ENCODE measurements at places on chromosomes 6 and 20.
A peak's percentile ranks its signal among the peaks of the same experiment; 100 is the strongest.

DNA sequence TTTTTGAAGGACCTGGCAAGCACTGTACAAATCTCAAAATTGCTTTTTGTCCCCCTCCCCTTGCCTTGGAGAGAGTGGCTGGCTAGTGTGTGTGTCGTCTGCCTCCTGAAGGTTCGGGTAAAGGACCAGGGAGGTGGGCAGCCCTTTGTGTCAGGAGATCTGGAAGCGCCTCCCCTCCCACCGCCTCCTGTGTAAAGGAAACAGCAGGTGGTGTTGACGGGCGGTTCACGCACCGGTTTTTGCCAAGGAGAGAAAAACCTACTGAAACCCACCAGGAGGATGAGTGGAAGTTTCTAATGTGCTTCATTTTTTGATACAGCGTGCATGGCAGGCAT, 1.2 kb downstream of the ENTPD6 start:
- peak; percentile 10 for DNase-seq

- DNase-seq, result no peak
These were observed 76.3 kb downstream of the TMEM170B start for GRCh38 chr6:11613858-11614257.

GRCh38 chr20:48139262-48140041, 354.2 kb upstream of the SULF2 start:
- no peak for DNase-seq

GRCh38 chr20:3828798-3829197, 8.5 kb downstream of the AP5S1 start:
- no peak for DNase-seq

DNA sequence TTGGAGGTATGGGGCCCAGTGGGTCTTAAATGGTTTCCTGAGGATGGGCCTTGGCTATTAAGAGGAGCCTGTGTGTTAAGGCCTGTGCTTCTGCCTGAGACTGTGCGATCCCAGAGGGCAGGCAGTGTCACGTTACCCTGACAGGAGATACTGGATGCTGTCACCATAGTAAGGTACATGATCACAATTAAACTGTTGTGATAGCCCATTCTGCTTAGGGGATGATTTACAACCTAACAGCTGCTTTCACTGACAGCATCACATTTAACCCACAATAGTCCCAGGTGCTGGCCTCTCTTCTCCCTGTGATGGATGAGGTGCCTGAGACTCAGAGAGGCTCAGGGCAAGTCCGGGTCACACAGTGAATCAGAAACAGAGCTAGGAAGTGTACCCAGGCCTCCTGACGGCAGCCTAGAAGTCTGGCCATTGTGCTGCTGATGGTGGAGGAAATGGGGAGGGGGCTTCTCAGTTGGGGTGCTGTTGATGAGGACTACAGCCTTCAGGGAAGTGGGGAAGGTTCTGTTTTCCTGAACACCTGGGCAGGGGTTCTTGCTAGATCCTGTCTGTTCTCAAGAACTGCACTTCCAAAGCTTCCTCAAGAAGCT, 97.3 kb downstream of the MDGA1 start:
- no peak for DNase-seq

- DNase-seq, result no peak
These were observed 223.2 kb upstream of the TSHZ2 start for GRCh38 chr20:52748990-52749389.

DNA sequence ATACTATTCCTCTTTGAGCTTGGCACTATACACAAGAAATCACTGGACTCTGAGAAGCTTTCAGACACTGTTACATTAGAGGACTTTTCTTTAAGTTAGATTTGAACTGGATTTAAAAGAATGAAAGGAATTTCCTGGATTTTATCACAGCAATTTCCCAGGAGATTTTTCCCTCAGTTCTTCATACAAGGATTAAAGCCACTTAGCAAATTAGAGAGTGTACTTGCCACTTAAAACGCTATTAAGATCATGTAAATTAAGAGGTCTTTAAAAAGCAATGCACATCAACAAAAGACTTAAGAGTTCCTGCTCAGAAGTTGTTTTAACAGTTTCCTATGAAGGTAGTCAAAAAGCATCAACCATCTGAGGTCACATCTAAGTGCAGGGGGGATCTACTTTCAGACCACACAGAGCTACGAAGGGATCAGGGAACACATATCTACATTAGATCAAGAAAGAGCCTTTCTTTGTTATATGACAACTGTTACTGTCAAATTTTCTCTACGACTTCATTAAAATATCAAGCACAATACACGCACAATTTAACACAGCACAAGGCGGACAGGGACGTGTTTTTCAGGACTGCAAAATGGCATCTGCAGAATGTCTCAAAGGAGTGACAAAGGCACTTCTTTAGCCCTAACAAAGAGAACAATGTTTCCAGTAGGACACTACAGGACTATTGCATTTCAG, 65.8 kb downstream of the EPB41L2 start:
- DNase-seq, result no peak

DNA sequence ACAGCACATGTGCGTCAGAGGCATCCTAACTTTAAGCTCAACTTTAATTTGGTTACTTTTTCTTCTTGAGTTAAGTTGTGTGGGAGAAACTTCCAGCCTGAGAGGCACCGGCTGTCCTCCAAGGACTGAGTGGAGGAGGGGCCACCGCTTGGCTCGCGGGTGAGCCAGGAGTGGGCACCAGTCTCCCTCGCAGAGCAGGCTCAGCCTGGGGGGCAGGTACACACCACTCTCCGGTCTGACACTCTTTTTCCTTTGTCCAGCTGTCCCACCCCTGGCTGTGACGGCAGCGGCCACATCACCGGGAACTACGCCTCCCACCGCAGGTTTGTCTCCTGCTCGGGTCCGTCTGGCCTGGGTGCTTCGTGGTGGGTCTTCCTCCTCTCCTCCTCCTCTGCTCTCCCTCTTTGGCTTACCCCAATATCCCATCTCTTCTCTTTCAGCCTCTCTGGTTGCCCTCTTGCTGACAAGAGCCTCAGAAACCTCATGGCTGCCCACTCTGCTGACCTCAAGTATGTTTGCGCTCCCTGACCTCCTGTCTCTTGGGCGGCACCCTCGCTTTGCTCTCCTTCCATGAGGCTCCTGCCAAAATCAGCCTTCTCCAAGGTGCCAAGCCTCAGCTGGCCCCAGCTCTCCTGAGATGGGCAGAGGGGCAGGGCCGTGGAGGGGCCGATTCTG, 32.6 kb upstream of the PCMTD2 start:
- DNase-seq, result no peak

- DNase-seq, result no peak
These were observed 633.1 kb downstream of the GRIK2 start for GRCh38 chr6:102026649-102027048.

GRCh38 chr6:135054226-135054568, 425 bp downstream of the HBS1L start:
- peak; percentile 35 for DNase-seq

- no peak for DNase-seq
These were observed 445.8 kb upstream of the CITED2 start for GRCh38 chr6:139820210-139820609.

DNA sequence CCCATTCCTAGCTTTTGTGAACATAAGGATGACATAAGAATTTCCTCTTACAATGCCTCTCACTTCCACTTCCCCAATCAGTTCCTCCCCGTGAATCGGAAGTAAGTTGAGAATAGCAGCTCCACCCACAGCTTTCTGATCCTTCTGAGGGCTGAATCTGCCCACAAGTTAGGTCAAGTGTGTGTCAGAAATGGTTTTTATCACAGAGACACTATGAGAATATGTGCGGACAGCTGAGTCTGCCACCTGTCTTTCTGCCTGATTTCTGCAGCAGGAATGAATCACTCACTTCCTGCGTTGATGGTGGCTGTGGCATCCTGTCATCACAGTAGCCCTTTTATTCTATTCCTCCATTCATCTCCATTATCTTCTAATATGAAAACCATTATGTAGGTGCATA, 70.2 kb downstream of the RIN2 start:
- DNase-seq, result peak; percentile 11

DNA sequence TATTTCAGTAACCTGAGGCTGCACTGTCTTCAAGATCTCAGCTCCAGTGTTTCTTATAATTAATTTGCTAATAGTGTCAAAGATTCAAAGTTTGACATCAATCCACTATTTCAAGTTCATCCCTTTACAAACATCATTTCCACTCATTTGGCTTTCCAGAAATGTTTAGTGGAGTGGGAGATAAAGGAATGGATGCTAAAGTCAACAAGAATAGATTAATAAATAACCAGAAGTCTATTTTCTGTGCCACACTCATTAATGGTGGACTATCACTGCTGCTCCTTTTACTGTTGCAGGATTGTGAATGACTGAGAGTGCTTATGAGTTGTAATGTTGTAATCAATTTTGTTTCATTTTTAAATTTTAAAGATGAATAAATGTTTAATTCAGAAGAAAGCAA, 28.4 kb upstream of the EPM2A start:
- DNase-seq, result no peak

GRCh38 chr20:12077875-12078274, 160.2 kb downstream of the BTBD3 start:
- no peak for DNase-seq

DNA sequence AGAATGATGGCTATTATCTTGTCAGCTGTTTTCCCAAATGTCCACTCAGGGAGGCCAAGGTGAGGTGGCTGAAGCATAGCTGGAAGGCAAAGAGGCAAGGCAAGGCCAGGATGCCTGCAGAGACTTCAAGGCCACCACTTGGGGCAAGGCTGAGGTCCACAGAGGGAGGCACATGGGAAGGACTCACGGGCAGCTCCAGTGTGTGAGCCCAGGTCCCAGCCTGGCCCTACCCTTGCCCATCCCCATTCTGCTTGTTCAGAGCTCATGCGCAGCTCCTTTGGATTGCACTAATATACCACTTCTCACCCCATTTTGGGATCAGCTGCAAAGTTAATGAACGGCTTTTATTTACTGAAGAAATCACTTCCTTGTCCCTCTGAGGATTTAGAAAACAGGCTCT, 111.1 kb upstream of the KCNK16 start:
- no peak for DNase-seq

DNA sequence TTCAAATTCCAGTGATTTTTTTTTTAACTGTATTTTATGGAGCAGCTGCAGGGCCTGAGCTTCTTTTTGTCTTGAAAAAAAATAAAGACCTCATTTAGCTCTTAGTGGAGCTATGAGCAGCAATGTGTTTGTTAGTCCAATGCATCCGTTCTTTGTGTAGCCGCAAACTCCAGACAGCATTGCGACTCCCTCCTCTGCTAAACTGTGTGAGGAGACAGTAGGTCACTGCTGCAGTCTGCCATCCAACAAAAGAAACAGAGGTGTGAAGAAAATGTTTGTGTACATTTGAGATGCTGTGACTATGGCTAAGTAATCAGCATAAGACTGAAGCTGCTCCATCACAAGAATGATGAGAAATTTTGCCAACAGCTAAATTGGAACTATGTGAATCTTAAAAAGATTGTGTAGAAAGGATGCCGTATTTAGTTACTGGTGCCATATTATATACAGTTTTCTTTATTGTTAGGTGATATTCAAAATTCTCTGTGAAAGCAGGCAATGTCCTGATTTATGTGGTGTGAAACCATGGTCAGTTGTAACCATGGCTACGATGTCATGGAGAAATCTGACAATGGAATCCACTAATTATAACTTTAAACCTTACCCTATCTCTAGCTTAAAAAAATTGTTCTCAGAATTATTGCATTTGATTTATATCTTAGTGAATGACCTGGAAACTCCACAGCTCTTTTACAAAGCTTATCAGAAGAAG, 428.8 kb upstream of the EPHA7 start:
- no peak for DNase-seq

DNA sequence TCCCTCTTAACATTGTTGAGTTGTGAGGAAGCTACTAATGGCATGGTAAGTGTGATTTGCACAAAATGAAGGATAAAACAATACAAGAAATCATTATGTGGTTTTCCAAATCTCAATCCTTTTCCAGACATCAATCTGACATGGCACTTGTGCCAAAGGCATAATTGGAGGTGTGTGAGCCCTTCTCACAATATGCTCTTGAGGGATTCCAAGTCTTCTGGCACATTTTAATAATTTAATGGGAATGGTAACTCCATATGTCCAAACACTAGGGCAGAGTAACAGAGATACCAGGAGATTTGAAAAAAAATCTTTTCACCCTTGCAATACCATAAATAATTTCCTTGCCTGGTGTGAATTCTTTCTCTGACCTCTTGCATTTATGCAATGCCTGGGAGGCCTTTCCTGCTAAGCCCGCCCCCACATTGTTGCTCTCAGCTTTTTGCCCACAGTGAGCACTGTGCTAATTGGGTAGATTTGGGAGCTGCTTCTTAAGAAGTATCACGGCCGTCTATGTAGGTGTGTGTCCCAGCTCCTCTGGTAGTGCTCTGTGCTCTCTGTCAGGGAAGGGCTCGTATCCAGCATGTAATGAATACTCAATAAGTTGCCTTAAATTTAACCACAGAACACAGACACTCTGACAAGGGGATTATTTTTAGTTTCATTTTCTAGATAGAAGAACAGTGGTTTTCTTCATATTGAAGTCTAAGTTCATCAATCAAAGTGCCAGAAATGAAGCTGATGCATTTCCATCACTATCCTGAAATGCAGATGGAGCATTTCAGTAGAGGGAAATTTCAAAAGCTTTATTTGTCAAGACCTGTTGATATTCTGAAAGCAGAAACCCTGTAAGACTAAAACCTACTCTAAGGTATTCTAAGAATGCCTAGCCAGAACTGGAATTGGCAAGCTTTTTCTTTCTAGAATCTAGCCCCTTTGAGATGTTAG, 54.4 kb upstream of the CEP85L start:
- DNase-seq, result peak; percentile 32

- DNase-seq, result no peak
These were observed 19.7 kb upstream of the NRSN1 start for GRCh38 chr6:24106291-24106690.

DNA sequence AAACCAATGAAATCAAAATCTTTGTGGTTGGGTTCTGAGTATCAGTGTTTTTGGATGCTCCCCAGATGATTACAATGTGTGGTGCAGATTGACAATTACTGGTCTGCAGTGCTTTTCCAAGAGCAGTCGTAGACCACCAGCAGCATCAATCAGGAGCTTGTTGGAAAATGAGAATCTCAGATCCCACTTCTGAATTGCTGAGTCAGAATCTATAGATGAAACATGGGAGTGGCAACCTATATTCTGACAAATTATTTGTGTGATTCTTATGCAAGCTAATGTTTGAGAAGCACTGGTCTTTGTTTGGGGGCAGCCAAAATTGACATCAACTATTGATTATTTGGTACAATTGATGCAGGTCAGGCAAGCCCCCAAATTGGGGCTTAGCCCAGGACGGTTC, 539.9 kb upstream of the BTBD3 start:
- no peak for DNase-seq

DNA sequence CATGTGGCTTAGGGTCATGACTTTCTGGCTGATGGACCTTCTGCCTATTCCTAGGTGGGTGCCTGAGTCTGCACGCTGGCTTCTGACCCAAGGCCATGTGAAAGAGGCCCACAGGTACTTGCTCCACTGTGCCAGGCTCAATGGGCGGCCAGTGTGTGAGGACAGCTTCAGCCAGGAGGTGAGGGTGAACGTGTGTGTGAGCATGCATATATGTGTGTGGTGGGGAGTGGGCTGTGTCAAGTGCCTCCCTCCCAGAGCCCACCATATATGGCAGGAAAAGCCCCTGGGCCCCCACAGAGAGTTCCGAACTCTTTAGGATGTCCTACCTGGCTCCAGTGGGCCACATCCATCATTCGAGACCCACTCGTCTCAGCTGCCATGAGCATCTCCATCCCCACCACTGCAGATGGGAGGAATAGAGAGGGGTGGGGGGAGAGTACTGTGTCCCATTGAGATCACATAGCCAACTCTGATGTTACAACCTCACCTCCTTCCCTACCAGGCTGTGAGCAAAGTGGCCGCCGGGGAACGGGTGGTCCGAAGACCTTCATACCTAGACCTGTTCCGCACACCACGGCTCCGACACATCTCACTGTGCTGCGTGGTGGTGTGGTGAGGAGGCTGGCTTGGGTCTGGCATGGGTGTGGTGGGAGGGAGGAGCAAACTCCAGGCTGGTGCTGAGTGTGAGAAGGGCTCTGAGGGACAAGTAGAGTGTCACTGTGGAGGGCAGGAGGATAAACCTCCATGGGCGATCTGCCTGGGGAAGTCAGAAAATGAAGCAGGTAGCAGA, 3.2 kb downstream of the SLC22A7 start:
- DNase-seq, result no peak
